ENCODE measurements at places on chromosomes 5 and 9.

DNA sequence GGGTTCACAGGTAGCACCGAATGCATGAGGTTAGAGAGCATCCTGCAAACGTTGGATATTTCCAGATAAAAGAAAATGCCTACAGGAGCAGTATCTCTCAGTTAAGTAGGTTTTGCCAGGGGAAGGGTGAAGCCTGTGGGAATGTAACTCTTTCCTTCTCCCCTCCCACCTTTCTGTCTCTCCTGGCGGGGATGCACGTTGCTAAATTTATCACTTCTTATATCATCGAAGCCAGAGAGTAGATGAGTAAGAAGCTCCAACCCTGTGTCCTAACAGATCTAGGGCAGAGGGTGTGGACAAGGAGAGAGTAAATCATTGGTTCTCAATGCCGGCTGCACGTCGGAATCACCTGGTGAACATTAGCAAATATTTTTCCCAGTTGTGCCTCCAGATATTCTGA lies 457.5 kb downstream of the ENC1 start:
- no peak for DNase-seq

GRCh38 chr9:69970001-69970533 lies 73.6 kb upstream of the MAMDC2 start:
- DNase-seq, result no peak

- no peak for DNase-seq
Observed at GRCh38 chr5:179771311-179771895, 22.4 kb upstream of the LTC4S start.

DNA sequence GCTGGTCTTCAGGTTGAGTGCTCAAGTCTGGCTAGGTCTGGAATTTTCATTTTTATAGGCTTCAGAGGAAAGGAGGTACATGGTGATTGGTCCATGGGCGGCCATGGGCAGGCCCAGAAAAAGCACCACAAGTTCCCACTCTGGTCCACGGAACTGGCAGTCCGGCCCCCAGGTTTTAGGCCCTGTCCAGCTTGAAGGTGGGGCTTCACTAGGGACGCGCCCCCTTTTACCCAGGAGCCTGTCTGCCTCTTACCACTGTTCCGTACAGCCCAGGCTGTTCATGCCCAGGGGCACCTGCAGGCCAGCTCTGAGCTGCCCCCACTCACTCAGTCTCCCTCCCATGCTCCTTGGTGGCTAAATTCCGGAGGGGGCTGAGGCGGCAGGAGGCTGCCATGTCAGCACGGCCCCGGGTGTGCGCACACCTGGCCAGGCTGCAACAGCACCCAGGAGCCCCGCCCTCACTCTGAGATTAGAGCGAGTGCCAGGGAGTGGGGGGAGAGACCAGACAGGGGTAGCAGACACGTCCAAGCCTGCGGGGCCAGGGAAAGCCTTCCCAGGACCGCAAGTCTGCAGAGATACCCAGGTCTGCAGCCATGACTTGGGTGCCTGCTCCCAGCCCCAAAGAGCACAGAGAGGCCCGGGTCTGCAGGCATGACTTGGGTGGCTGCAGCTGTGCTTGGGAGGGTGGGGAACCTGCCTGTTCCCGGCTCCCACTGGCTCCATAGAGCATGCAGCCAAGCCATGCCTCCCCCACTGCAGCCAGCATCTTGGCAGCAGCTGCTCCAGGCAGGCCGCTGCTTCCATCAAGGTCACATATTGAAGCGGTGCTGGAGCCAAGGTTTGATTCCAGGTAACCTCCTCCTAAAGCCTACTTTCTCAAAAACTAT lies 390.2 kb upstream of the SGCD start:
- no peak for DNase-seq

DNA sequence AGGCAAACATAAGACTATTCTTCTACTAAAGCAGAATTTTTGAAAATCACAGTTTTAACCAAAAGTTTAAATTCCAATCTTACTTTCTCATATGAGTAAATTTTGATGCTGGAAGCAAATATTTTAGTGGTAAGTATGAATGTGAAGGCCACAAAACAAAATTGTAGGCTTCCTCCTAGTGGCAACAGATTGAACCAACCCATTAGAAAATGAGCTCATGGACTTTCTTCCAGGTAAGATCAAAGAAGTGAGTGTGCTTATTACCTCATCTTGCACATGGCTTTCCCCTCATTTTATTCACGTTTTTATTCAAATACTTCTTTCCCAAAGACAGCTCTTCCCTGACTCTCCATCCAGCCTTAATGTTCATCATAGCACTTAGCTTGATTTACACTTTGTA lies 16.5 kb upstream of the RLN2 start:
- DNase-seq, result no peak

GRCh38 chr5:89628876-89629635 lies 746.1 kb upstream of the MEF2C start:
- DNase-seq, result no peak

DNA sequence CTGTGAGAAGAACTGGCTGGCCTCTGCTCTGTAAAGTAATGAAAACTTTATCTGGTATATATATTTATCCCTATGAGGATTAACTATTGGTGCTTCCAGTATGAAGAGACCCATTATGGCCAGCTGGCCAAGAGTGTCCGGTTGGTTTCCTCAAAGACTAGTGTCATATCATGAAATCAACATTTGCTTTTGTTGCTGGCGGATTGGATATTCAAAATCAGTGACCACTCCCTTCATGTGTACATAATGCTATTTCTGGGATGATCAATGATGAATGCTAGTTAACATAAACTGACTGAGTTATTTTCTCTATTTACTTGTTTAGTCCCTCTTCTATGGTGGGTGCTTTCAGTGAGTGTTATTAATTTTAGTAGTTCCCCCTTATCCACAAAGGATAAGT lies 60.8 kb upstream of the NUDT12 start:
- no peak for DNase-seq

DNA sequence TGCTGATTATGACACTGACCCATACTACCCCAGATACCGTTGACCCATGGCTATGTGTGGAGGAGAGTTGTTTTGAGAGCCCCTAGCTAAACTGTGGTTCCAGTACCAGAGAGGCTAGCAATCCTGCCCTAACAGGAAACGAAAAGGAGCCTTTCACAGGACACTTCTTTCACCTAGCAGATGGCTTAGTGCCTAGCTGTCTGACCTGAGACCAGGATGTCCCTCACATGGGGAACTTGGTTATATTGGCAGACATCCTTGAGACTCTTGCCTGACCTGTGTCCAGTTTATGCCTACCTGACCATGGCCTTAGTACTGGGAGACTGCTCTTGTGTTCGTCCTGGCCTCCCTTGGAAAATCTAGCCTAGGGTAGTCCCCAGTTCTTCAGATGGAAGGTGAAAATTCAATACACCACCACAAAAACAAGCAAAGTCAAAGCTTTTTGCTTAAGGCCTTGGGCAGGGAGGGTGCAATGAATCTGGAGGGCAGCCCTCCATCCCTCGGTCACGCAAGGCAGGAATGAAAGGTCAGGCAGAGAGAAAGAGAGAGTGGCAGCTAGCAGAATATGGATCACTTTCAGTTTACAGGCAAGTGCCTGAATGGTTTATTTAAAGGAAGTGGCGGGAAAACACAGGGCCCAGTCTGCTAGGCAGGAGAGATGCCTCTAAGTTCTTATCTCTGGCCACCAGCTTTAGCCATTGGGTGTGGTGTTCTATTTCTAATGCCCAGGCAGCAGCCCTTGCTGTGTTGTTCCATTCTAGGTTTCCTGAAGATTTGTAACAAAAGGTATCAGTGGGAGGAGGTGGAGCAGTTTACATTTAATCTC lies 16.4 kb upstream of the ZNF474 start:
- no peak for DNase-seq

GRCh38 chr5:146238973-146239372 lies 35.6 kb downstream of the RBM27 start:
- no peak for DNase-seq

GRCh38 chr5:20604992-20605391 lies 617.0 kb upstream of the CDH18 start:
- DNase-seq, result no peak

GRCh38 chr5:72288924-72289323 lies 31.1 kb downstream of the MRPS27 start:
- no peak for DNase-seq

- no peak for DNase-seq
Observed at GRCh38 chr9:111474385-111474784, 9.8 kb downstream of the ECPAS start.

Data from retina (tissue), 1 donor.